ENCODE measurements at places on chromosomes 6 and 20.

- peak; percentile 21 for DNase-seq
Measured at GRCh38 chr6:166620478-166621113, 6.5 kb downstream of the RPS6KA2 start.

- DNase-seq: no peak
Measured at GRCh38 chr6:3894590-3895311, 45.6 kb downstream of the FAM50B start.

DNA sequence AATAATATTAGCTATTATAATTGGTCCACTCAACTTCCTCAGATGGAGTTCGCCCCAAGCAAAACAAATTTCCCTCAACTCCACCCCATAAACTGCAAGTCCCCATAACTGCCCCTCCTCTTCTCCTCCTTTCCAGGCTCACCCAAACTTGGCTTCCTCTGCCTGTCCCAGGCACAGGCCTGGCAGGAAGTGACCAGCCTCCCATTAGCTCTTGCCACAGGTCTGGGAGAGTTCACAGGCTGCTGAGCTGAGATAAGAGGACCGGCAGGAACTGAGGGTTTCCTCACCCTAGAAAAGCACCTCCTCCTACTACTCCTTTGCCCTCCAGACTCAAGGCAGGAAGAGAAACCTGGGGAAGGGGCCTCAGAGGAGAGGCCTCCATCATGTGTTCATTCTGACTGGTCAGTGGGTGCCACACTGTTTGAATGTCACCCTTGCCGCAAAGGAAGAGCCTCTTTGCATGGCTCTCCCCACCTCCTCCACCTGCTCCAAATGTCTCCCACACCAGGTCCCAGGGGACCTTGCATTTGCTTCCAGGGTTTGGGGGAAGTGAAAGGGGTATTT is 24.5 kb upstream of the SMIM29 start:
- DNase-seq: no peak

DNA sequence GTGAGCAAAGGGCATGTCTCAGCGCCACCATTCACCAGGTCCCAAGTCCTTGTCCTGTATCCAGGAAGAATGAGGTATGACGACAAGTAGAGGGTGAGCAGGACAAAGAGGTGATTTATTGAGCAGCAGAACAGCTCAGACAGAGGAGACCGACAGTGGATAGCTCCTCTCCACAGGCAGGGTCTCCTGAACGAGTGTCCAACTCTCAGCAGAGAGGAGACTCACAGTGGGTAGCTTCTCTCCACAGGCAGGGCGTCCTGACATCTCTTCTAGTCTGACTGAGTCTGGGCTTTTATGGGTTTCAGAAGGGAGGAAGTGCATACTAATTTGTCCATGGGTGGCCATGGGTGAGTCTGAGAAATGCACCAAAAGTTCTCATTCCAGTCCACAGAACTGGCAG is 204.7 kb downstream of the ANKRD60 start:
- DNase-seq: no peak

DNA sequence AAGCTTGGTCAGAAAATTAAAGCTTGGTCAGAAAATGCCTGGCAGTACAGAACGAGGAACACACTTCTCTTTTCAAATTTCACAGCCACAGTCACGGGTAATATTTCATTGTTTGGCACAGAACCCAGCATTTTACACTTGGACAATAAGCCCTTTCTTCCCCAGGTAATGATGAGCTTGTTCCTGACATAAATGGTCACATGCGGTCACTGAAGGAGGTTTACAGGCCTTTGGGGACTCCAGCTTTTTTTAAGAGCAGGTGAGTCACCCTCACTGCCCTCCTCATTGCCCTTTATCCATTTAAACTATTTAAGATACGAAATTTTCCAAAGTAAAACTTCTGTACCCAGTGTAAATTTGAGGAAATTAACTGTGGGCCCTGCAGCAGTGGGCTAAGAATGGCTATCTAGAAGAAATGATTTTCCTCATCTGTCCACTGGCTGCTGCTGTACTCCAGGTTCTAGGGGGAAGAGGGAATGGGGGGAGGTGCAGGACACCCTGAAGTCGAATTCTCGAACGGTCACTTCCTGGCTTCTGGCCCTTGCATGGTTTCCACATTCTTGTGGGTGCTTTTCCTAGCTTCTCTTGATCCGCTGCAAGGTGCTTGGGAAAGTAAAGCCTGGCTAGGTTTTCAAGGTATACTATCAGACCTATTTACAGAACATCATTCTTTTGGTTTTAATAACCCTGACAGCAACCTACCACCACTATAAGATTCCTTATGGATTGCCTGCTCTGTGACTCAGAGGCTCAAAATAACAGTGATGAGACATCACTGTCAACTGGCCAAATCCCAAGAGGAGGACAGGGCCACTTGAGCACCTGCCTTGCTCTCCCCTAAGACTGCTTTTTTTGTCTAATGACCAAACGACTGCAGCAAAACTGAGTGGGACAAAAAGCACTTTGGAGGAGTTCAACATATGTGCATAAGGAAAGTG is 75.8 kb downstream of the PREP start:
- no peak for DNase-seq

- no peak for DNase-seq
Measured at GRCh38 chr20:62518911-62519310, 43.1 kb upstream of the GATA5 start.

- DNase-seq: no peak
Measured at GRCh38 chr6:166775180-166775922, 148.3 kb upstream of the RPS6KA2 start.

GRCh38 chr6:104573350-104573749 is 286.4 kb downstream of the HACE1 start:
- DNase-seq: no peak

- DNase-seq: peak; percentile 62
Measured at GRCh38 chr6:26033941-26034354, 53.3 kb upstream of the HFE start.

DNA sequence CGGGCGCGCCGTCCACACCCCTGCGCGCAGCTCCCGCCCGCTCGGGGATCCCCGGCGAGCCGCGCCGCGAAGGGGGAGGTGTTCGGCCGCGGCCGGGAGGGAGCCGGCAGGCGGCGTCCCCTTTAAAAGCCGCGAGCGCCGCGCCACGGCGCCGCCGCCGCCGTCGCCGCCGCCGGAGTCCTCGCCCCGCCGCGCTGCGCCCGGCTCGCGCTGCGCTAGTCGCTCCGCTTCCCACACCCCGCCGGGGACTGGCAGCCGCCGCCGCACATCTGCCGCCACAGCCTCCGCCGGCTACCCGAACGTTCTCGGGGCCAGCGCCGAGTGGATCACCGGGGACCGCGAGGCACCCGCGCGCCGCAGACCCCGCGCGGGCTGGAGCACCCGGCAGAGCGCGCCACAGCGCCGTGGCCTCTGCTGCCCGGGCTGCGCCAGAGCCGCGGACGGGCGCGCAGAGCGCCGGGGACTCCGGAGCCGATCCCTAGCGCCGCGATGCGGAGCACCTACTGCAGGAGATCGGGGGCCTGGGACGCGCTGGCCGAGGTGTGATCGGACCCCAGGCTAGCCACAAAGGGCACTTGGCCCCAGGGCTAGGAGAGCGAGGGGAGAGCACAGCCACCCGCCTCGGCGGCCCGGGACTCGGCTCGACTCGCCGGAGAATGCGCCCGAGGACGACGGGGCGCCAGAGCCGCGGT is at the start of gene BMP2:
Gene BMP2, plus strand, starts transcription at position 151 of the 692 bp plus-strand sequence. CDS start 2,441 bp downstream, outside the sequence.
- peak; percentile 70 for DNase-seq

GRCh38 chr6:42688281-42688680 is 34.1 kb downstream of the PRPH2 start:
- no peak for DNase-seq

GRCh38 chr6:140460267-140460666 is 1085.8 kb upstream of the CITED2 start:
- no peak for DNase-seq

- DNase-seq: no peak
Measured at GRCh38 chr6:109372130-109372529, 10.1 kb downstream of the CD164 start.

DNA sequence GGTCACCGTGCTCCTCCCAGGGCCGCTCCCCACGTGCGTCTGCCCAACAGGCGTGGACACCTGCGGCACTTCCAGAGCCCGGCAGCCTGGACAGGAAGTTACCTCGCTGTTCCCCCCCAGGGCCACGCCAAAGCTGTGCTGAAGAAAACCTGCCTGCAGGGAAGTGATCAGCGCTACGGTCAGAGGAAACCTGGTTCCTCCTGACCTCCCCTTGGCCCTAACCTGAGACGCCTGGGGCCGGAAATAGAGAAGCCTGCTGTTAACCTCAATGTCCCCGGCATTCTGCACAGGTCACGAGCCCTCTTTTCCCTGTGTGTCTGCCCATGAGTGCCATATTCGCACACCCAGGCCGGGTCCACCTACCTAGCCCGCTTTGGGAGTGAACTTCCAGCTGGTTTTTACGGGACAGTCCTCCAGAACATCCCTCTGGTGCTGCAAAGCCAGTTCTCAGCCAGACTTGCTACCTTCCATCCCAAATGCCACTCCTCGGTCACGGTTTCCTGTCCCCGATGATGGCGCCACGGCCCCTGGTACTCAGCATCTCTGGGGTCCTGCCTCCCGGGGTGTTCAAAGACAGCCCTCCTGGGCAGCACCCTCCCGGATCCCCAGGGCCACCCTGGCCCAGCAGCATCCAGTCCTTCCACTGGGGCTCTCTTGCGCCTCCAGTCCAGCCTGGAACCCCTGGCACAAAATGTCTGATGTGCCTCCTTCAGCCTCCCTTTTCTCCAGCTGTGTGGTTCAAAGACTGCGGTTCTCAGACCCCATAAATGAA is 12.0 kb upstream of the IRF4 start:
- no peak for DNase-seq

GRCh38 chr6:53031281-53031680 is 33.9 kb upstream of the FBXO9 start:
- DNase-seq: no peak

DNA sequence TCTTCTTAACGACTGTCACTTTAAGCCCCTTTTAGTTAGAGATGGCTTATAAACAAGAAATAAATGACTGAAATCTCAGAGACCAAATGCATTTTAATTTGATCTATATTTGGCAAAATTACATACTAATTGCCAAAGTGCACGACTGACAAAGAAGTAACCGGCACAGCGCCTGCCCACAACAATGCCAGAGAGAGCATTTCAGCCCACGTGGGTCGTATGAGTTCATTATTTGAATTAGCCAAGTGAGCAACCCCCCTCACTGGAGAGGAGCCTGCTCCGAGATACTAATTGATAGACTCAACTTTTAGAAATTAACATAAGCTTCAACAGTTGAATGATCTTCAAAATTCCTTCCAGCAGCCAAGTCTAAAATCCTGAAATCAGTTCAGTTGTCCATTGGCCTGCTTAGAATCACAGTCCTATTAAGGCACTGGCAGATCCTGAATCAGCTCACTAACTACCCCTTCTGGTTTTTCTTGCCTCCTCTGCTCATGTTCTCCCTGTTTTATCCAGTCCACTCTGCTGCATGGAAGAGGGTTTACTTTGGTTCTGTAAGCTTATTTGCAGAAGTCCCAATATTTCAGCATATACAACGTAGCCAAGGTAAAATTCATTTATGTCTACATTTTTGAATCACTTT is 519.1 kb upstream of the AGPAT4 start:
- no peak for DNase-seq

- no peak for DNase-seq
Measured at GRCh38 chr6:148996815-148997214, 250.0 kb downstream of the UST start.

- DNase-seq: no peak
Measured at GRCh38 chr6:108883172-108883571, 35.0 kb downstream of the ARMC2 start.

DNA sequence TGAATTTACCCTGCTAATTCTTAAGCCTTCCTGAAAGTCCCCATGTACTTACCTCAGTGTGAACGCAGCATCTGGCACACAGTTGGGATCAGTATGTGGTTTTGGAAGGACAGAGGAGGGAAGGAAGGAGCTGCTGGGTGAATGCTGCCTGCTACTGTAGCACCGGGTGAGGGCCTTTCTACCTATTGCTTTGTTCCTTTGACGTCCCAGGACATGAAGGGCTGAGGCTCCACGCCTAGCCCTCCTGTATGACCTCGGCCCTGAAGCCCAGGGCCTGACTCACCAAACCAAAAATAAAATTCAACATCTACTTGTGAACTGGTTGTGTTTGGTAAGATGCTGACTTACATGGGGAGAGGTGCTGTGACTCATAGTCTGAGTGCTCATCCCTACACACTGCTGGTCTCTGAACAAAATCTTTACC is 51.1 kb downstream of the ARID1B start:
- no peak for DNase-seq

DNA sequence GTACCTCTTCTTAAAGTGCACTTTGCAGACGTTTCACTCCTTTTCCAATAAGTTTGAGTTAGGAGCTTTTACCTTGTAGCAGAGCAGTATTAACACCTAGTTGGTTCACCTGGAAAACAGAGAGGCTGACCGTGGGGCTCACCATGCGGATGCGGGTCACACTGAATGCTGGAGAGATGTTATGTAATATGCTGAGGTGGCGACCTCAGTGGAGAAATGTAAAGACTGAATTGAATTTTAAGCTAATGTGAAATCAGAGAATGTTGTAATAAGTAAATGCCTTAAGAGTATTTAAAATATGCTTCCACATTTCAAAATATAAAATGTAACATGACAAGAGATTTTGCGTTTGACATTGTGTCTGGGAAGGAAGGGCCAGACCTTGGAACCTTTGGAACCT is 9.9 kb upstream of the EFCAB8 start:
- no peak for DNase-seq

DNA sequence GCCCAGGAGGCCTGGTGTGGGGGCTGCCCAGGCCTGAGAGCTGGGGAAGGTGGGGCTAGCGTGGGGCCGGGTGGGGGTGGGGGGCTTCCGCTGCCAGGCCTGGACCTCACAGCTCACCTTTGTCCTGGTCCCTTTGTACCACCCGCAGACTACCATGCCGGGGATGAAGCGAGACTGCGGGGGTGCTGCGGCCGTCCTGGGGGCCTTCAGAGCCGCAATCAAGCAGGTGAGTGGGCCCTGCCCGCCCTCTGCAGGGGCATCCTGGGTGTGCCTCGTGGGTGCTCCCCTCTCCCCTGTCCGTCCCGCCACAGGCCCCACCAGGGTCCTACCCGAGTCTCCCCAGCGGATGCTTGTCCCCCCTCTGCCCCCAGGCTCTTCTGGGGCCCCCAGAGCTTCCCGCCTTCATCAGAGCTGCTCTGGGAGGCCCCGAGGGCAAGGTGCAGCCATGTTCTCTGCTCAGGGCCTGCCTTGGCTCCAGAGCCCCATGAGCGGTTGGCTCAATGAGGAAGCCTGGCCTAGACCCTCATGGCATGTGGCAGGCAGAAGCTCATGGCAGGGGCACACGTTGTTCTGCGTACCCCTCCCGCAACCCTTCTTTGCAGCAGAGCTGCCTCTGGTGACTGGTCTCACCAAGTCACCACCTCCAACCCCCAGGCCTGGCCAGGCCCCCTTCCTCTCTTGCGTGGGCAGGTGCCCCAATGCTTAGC is 14.5 kb downstream of the NPEPL1 start:
- no peak for DNase-seq

DNA sequence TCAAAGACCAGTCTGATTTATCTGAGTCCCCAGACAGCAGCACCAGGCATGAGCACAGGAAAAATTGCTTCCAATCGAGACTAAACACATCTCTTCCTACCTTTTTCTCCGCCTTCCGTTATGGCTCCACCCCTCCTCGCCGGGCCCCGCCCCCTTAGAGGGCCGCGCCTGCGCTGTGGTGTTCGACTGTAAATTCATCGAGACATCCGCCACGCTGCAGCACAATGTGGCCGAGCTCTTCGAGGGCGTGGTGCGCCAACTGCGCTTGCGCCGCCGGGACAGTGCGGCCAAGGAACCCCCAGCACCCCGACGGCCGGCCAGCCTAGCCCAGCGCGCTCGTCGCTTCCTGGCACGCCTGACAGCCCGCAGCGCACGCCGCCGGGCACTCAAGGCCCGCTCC is 8.9 kb downstream of the REM1 start:
- DNase-seq: peak; percentile 40

- DNase-seq: no peak
Measured at GRCh38 chr6:49462071-49462470, 982 bp downstream of the MMUT start.

GRCh38 chr20:16040742-16041141 is 532.5 kb downstream of the KIF16B start:
- no peak for DNase-seq
